Breast epithelium (tissue), 4 donors: ENCODE measurements at places on chromosomes 13 and 19. TPM values are rescaled to one million over a fixed set of nuclear protein-coding genes. Genes with fewer than 3 reads are reported as not detected.

DNA sequence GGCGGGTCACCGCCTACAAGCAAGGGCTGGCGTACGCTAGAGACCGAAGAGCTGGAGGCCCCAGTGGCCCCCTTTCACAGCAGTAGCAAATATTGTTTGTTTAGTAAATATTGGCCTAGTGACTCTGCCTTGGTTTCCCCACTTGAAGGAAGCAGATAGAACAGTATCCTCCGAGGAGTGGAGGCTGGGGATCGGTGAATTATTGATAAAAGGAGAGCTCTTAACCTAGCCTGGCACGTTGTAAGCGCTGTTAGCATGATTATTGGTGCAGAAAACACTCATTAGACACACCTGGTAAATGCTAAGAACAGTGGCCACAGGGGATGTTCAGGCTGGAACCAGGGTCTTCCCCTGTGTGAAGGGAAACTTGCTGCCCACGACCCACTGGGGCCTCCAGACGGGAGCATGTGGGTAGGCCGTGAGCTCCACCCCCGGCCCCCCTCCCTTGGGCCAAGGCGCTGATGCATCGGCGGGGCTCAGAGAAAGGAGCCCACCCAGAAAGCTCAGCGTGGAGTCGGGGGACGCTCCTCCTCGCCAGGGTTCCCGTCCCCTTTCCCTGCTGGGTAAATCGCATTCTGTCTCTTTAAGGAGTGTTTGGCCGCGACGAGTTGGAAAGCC is 2.3 kb downstream of the IER2 start:
- DNase-seq, result no peak
- H3K36me3 ChIP-seq, result no peaks in the 10 kb centered on the region
- H3K27me3 ChIP-seq, result no peaks in the 10 kb centered on the region
- peak overlapping the region; percentile 77 for H3K4me3 ChIP-seq
- H3K4me1 ChIP-seq, result peaks cover 5% of the 10 kb centered on the region
- peak overlapping the region; percentile 100 for H3K27ac ChIP-seq

DNA sequence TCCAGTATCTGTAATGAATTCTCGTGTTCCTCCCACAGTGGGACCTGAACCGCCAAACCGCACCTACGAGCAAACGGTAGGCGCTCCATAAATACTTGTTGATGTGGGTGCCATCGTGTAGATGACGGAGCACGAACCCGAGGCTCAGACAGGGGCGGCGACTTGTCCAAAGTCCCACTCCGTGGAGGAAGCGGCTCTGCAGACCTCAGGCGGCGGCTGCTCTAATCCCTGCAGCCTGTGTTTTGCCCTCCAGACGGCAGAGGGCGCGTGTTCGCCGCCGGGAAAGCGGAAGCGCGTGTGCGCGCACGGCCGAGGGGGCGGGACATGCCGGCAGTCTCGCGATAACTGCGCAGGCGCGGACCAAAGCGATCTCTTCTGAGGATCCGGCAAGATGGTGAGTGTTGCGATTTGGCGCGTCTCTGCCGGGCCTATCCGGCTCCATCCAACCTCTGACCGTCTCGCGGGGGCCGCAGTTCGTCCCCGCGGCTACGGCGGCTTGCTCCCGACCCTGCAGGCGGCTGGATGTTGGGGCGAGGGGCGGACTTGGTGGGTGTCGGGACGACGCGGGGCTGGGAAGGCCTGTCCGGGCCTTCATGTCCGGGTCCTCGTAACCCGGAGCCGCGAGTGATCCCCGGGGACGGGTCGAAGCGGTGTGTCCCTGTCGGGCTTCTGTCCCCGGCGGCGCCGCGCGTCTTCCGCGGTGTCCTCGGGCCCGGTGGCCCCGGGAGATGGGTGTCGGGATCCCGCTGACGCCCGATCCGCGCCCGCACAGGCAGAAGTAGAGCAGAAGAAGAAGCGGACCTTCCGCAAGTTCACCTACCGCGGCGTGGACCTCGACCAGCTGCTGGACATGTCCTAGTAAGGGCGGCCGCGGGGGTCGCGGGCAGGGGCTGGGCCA is at the start of gene RPS15:
Gene RPS15, plus strand, starts transcription at position 362 of the 898 bp plus-strand sequence. Its CDS starts 30 bp downstream, at position 392.
- H3K27ac ChIP-seq, result peak within 1 kb of the TSS; percentile 95
- H3K27me3 ChIP-seq, result no peaks in the 10 kb centered on the region
- peaks cover 13% of the 10 kb centered on the region for H3K36me3 ChIP-seq
- DNase-seq, result peak; percentile 90

Gene OR7C1
- 0.98 TPM for total RNA-seq

Gene QPCTL
- 7.2 TPM for total RNA-seq

GRCh38 chr13:42110410-42111155 is 62.1 kb downstream of the DGKH start:
- DNase-seq, result no peak
- no peaks in the 10 kb centered on the region for H3K27me3 ChIP-seq
- no peak overlapping the region for H3K27ac ChIP-seq
- H3K4me3 ChIP-seq, result no peak overlapping the region

Gene NMRK2
- total RNA-seq, result 0.73 TPM

GRCh38 chr19:5450482-5451126 is 4.6 kb upstream of the ZNRF4 start:
- no peak overlapping the region for H3K4me3 ChIP-seq
- no peaks in the 10 kb centered on the region for H3K4me1 ChIP-seq
- H3K27ac ChIP-seq, result no peak overlapping the region

Gene HIPK4
- not detected for total RNA-seq

DNA sequence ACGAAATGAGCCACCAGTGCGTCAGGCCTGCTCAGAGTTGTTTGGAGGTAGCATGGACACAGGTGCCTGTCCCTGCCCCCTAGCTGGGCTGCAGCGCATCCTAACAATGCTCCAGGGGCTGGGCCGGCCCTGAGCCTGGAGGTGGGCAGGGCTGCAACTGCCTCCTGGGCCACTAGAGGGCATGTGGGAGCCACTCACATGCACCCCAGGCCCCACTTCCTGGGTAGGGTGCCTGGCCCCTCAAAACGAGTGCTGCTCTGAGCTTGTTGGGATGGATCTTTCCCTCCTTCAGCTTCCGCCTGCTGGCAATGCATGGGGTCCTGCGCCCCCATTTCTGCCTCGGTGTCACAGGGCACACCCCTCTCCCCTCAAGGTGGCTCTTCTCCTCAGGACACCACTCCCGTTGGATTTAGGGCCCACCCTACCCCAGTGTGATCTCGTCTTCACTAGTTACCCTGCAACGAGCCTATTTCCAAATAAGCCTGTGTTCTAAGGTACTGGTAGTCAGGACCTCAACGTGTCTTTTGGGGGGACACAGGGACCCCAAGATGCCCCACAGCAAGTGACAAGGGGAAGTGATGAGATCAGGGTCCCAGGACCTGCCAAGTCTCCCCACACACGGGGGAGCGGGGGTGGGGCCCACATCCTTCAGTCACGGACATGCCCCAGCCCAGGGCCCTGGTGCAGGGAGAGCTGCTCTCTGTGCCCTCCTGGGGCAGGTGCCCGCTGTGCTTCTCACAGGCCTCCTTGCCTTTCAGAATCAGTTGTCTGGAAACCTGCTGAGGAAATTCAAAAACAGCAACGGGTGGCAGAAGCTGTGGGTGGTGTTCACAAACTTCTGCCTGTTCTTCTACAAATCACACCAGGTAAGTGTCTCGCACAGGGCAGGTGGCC is 131.3 kb downstream of the STK24 start:
- no peaks in the 10 kb centered on the region for H3K27me3 ChIP-seq
- no peak overlapping the region for H3K4me3 ChIP-seq
- no peaks in the 10 kb centered on the region for H3K4me1 ChIP-seq
- H3K36me3 ChIP-seq, result no peaks in the 10 kb centered on the region

DNA sequence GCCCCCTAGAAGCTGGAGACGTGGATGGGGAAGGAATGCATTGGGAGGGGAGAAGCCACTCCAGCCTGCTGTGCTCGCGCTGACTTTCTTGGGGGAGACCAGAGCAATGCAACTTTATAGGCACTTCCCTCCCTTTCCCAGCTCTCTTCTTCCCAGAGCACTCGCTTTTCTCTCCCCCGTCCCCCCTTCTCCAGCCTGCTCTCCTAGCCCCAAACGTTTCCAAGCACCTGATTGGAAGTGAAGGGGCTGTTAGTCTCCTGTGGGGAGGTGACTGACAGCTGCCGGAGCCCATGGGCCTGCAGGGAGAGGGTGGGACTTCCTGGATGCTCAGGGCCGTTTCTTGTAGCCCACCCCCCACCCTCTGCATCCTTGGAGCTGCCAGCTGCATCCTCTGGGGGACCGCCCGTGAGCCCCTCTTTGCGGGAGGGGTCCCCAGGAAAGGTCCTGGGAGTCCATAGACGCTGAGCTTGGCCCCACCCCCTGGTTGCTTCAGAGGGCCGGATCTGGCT is 2.5 kb downstream of the HDGFL2 start:
- H3K27me3 ChIP-seq, result no peaks in the 10 kb centered on the region
- no peak for DNase-seq
- H3K36me3 ChIP-seq, result no peaks in the 10 kb centered on the region
- no peak overlapping the region for H3K27ac ChIP-seq

Gene MATK
- total RNA-seq, result 1.8 TPM

Gene PROZ
- not detected for total RNA-seq

GRCh38 chr13:67117010-67117550 is 113.1 kb downstream of the PCDH9 start:
- no peaks in the 10 kb centered on the region for H3K36me3 ChIP-seq
- no peak for DNase-seq
- no peak overlapping the region for H3K4me3 ChIP-seq
- H3K27me3 ChIP-seq, result no peaks in the 10 kb centered on the region
- H3K27ac ChIP-seq, result no peak overlapping the region
- no peaks in the 10 kb centered on the region for H3K4me1 ChIP-seq

DNA sequence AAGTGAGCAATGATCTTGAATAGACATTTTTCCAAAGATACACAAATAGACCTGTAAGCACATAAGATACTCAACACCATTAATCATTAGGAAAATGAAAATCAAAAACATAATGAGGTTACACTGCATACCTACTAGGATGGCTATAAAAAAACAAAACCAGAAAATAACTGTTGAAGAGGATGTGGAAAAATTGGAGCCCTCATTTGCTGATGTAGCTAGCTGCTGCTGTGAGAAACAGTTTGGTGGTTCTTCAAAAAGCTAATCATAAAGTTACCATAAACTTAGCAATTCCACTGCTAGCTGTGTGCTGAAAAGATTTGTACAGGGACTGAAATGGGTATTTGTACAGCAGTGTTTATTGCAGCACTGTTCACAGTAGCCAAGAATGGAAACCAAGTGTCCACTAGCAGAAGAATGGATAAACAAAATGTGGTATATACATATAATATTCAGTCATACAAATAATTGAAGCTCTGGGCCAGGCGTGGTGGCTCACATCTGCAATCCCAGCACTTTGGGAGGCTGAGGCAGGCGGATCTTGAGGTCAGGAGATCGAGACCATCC is 46.2 kb downstream of the PDS5B start:
- H3K27me3 ChIP-seq, result no peaks in the 10 kb centered on the region
- DNase-seq, result no peak
- H3K27ac ChIP-seq, result no peak overlapping the region
- H3K4me1 ChIP-seq, result no peaks in the 10 kb centered on the region

- H3K36me3 ChIP-seq, result no peaks in the 10 kb centered on the region
- no peak for DNase-seq
- no peaks in the 10 kb centered on the region for H3K27me3 ChIP-seq
- H3K27ac ChIP-seq, result no peak overlapping the region
- H3K4me3 ChIP-seq, result no peak overlapping the region
- no peaks in the 10 kb centered on the region for H3K4me1 ChIP-seq
These were observed 50.4 kb downstream of the TEX29 start for GRCh38 chr13:111370570-111371535.

Gene ERICH4
- total RNA-seq, result not detected

Gene ANO8
- 7.2 TPM for total RNA-seq

Gene CLEC11A
- 16.4 TPM for total RNA-seq
